ENCODE measurements at places on chromosomes 4 and X.

- no peak overlapping the region for H3K27ac ChIP-seq
- no peaks in the 10 kb centered on the region for H3K27me3 ChIP-seq
- H3K36me3 ChIP-seq: no peaks in the 10 kb centered on the region
Observed at GRCh38 chr4:40507977-40508376, 121.7 kb downstream of the RBM47 start.

- H3K27me3 ChIP-seq: no peaks in the 10 kb centered on the region
- no peak overlapping the region for H3K27ac ChIP-seq
- H3K36me3 ChIP-seq: no peaks in the 10 kb centered on the region
- H3K4me1 ChIP-seq: no peaks in the 10 kb centered on the region
- DNase-seq: no peak
Observed at GRCh38 chr4:84887824-84888223, 78.7 kb downstream of the WDFY3 start.

GRCh38 chr4:166655231-166655630 is 579.1 kb downstream of the SPOCK3 start:
- no peak for DNase-seq
- H3K27ac ChIP-seq: no peak overlapping the region
- no peak overlapping the region for H3K4me3 ChIP-seq
- no peaks in the 10 kb centered on the region for H3K27me3 ChIP-seq

GRCh38 chr4:18105030-18106011 is 83.8 kb upstream of the LCORL start:
- no peaks in the 10 kb centered on the region for H3K27me3 ChIP-seq
- DNase-seq: no peak
- H3K27ac ChIP-seq: no peak overlapping the region

- no peak overlapping the region for H3K27ac ChIP-seq
- no peaks in the 10 kb centered on the region for H3K4me1 ChIP-seq
- H3K27me3 ChIP-seq: no peaks in the 10 kb centered on the region
- no peak for DNase-seq
- no peaks in the 10 kb centered on the region for H3K36me3 ChIP-seq
- H3K4me3 ChIP-seq: no peak overlapping the region
Observed at GRCh38 chr4:85113706-85114105, 147.2 kb upstream of the WDFY3 start.

GRCh38 chr4:110412354-110413065 is 63.4 kb upstream of the ENPEP start:
- no peak for DNase-seq
- no peaks in the 10 kb centered on the region for H3K36me3 ChIP-seq
- H3K4me3 ChIP-seq: no peak overlapping the region
- H3K4me1 ChIP-seq: no peaks in the 10 kb centered on the region
- no peaks in the 10 kb centered on the region for H3K27me3 ChIP-seq
